Cardiac muscle cell (in vitro differentiated cells and primary cell): ENCODE measurements at places on chromosomes 2 and 18. TPM values are rescaled to one million over a fixed set of nuclear protein-coding genes. Genes with fewer than 3 reads are reported as not detected.

HOXD11 gene
- not detected in 2 replicates for total RNA-seq

DNA sequence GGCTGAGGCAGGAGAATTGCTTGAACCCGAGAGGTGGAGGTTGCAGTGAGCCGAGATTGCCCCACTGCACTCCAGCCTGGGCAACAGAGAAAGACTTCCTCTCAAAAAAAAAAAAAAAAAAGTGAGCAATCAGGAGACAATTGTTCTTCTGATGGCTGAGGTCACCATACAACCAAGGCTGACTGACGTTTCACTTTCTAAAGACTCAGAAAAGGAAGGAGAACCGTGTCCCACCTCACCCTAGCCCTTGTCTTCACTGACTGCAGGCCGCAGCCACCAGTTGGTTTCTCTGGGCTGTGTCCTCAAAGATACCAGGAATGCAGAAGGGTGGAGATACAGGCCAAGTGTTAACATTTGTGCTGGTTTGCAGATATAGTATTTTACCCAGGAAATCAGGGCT lies 7.7 kb upstream of the SLC35F6 start:
- H3K27me3 ChIP-seq: no peaks in the 10 kb centered on the region
- H3K4me1 ChIP-seq: no peaks in the 10 kb centered on the region
- H3K36me3 ChIP-seq: no peaks in the 10 kb centered on the region
- no peak for DNase-seq
- H3K27ac ChIP-seq: no peak overlapping the region

SEMA4C gene
- total RNA-seq: 45.7 and 53.6 TPM in 2 replicates

- no peak overlapping the region for H3K4me3 ChIP-seq
- no peaks in the 10 kb centered on the region for H3K4me1 ChIP-seq
These were observed 28.2 kb upstream of the TAF1B start for GRCh38 chr2:9815076-9815475.

- H3K27me3 ChIP-seq: no peaks in the 10 kb centered on the region
- H3K4me1 ChIP-seq: no peaks in the 10 kb centered on the region
- no peak for DNase-seq
These were observed 70.7 kb downstream of the RBM43 start for GRCh38 chr2:151191001-151191400.

DNA sequence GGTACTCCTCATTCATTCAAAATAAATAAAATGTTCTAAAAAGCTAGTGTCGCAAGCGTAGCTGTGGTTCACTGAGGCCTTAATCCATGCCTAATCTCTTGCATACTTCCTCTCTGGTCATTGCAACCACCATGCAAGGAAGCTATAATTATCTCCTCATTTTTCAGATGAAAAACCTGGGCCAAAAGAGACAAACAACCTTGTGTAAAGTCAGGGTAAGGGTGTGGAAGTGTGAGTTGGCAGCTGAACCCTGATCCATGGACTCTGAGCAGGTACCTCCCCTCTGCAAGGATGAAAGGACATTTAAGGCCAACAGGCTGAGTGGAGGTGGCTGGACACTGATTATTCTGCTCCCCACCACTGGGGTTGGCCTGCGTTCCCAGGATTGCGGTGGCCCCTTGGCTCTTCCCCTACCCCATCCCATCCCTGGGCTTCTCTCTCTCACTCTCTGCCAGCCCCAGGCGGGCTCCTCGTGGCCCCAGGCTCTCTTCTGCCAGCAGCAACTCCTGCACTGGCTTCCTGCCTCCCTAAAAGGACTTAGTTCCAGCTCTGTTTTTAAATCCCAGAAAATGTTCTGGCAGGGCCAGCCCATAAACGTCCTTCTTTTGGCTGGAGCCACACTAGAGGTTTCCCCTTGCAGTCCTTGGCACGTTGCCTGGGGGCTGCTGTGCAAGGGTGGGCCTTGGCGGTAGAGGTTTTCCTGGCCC lies 72.0 kb upstream of the AFF3 start:
- no peak for DNase-seq
- H3K36me3 ChIP-seq: no peaks in the 10 kb centered on the region
- H3K4me3 ChIP-seq: no peak overlapping the region
- no peak overlapping the region for H3K27ac ChIP-seq
- H3K4me1 ChIP-seq: no peaks in the 10 kb centered on the region
- no peaks in the 10 kb centered on the region for H3K27me3 ChIP-seq

DNA sequence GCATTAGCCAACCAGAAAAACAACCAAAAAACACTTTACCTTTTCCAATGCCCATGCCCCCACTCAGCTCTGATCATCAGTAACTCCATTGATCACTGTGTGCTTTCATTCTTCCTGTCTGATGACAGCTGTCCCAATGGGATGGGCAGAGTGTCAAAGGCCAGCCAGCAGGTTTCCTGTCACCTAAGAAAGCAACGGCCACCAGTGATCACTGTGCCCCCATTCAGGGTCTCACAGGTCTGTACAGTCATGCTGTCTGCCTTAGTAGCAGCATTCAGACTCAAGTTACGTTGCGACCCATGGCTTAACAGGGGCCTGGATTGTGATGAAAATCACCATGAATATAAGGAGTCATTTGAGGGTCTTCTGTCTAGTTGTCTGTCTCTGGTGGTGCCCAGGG lies 184.5 kb downstream of the MGAT5 start:
- H3K4me1 ChIP-seq: no peaks in the 10 kb centered on the region
- H3K27me3 ChIP-seq: no peaks in the 10 kb centered on the region
- no peak for DNase-seq
- no peak overlapping the region for H3K4me3 ChIP-seq
- no peaks in the 10 kb centered on the region for H3K36me3 ChIP-seq

DNA sequence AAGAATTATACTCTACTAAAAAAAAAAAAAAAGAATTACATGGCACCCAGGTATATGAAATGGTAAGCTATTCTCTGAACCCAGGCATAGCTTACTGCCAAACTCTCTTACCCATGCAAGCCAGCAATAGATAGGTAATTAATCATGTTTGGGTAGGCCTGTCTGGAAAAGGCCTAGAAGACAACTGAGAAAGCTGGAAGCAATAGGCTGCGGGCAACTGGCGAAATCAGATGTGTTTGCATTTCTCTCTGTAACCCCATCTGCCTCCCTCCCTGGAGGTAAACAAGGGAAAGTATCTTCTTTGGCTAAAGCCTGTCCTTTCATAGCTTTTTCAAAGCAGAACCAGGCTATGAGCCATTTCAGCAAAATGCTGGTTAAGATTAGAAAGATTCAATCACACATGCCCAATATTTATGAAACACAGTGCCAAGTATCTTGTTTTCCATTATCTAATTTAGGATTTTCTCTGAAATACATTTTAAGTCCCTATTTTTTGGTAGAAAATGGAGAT lies 934.8 kb upstream of the DDX18 start:
- no peak for DNase-seq
- H3K4me3 ChIP-seq: no peak overlapping the region
- H3K4me1 ChIP-seq: no peaks in the 10 kb centered on the region
- H3K36me3 ChIP-seq: no peaks in the 10 kb centered on the region
- no peaks in the 10 kb centered on the region for H3K27me3 ChIP-seq
- no peak overlapping the region for H3K27ac ChIP-seq

DNA sequence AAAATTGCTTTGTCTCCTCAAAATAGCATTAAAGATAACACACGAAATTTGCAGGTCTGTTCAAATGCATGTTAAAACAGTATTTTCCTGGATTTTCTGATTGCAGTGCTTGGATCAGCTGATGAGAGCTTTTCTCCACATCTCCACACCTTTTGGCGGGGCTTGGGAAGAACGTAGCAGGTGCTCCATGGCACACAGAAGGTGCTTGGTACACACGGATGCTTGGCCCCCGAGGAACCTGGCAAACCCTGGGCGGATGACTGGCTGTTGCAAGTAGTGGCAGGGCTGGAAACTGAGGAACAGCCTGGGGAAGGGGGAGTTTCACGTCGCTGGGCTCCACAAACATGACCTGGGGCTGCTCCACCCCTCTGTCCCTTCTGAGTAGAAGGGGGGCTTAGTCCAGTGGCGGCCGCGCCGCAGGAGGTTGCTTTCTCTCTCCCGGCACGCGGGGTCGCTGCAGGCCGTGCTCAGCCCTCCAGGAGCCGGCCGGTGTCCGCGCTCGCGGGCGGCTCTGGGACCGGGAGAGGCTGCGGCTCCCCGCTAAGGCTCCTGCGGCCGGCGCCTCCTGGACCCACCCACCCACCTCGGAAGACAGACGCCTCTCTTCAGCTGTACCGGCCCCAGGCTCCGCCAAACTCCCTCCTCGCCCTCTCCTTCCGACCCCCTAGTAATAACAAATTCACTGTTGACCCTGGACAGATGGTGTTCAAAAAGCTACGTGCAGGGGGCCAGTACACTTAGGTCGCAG lies 69.3 kb downstream of the MARCO start:
- H3K4me3 ChIP-seq: no peak overlapping the region
- no peak overlapping the region for H3K27ac ChIP-seq
- H3K4me1 ChIP-seq: no peaks in the 10 kb centered on the region
- DNase-seq: peak; percentile 62
- H3K27me3 ChIP-seq: peaks cover 44% of the 10 kb centered on the region

RTN4 gene
- total RNA-seq: 164 and 186 TPM in 2 replicates

DNA sequence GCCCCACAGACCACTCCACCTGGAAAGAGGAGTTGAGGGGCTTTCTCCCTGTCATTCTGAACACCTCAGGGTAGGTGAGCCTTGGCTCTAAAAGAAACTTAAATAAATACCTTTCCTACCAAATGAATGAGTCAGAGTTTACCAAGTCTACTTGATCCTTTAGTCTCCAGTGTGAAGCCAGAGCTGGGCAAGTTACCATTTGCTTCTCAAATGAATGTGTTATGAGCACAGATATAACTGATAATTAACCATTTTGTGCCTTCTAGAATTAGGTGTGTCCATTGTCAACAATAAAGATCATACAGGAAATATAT lies 347.7 kb downstream of the KIAA1328 start:
- H3K4me3 ChIP-seq: no peak overlapping the region
- no peaks in the 10 kb centered on the region for H3K27me3 ChIP-seq
- DNase-seq: no peak
- no peaks in the 10 kb centered on the region for H3K4me1 ChIP-seq
- H3K36me3 ChIP-seq: no peaks in the 10 kb centered on the region

GRCh38 chr2:159461076-159461475 lies 155.3 kb downstream of the BAZ2B start:
- H3K27ac ChIP-seq: no peak overlapping the region
- no peak overlapping the region for H3K4me3 ChIP-seq
- H3K27me3 ChIP-seq: no peaks in the 10 kb centered on the region

GRCh38 chr2:53268086-53268485 lies 499.5 kb upstream of the CHAC2 start:
- H3K27me3 ChIP-seq: no peaks in the 10 kb centered on the region
- no peaks in the 10 kb centered on the region for H3K36me3 ChIP-seq
- no peak overlapping the region for H3K4me3 ChIP-seq
- no peaks in the 10 kb centered on the region for H3K4me1 ChIP-seq

DNA sequence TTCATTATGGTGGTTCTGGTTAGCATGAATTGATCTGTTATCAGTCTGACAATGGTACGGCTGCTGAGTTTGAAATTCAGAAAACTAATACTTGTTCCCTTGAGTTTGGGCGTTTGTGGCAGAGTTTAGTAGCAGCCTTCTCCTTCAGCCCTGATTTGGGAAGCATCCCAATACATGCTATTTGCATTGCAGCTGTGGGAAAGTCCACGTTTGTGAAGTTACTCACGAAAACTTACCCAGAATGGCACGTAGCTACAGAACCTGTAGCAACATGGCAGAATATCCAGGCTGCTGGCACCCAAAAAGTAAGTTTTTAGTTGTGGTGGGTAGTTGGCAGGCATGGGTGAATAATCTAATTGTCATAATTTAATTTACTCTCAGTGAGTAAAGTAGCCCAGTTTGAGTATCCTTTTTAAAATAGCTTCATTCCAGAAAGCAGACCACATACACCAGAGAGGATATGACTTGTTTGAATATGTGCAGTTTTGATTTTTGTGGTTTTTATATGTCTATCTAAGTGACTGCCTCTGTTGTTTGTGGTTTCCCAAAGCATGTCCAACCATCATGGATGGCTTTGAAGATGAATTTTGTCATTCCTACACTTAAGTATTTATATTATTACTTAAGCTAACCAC lies 12.2 kb downstream of the DGUOK start:
- no peaks in the 10 kb centered on the region for H3K27me3 ChIP-seq
- no peaks in the 10 kb centered on the region for H3K4me1 ChIP-seq
- DNase-seq: peak; percentile 49
- H3K4me3 ChIP-seq: no peak overlapping the region

- H3K36me3 ChIP-seq: no peaks in the 10 kb centered on the region
- H3K4me3 ChIP-seq: no peak overlapping the region
- no peaks in the 10 kb centered on the region for H3K27me3 ChIP-seq
- H3K27ac ChIP-seq: no peak overlapping the region
These were observed 77.5 kb downstream of the FAM171B start for GRCh38 chr2:186771395-186771794.

CACNB4 gene
- 0.09 and 0.25 TPM in 2 replicates for total RNA-seq

RAB6D gene
- total RNA-seq: 0.28 TPM in 1 of 2 replicates, not detected in the other

GREB1 gene
- 32.6 and 50.5 TPM in 2 replicates for total RNA-seq

DNA sequence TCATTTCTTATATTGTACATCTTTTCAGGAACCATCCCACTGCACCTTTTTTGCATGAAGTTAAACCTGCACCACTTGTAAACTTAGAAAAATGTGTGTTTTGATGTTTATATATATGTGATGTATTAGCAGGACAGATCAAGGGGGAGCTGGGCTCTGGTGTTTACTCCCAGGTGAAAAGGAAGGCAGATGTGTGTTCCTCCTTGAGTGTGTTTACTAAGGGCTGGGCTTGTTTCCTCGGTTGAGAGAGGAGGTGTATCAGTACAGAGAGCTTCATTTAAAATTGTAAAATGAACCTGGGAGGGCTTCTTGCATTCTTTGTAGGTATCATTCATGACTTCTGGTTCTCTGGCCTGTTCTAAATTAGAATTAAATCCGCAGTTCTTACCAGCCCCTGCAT lies 14.8 kb downstream of the LPIN1 start:
- no peak overlapping the region for H3K4me3 ChIP-seq
- no peak for DNase-seq
- H3K27me3 ChIP-seq: no peaks in the 10 kb centered on the region
- H3K27ac ChIP-seq: no peak overlapping the region
- H3K4me1 ChIP-seq: peaks cover 48% of the 10 kb centered on the region

DSC3 gene
- 1.2 and 3.3 TPM in 2 replicates for total RNA-seq

CCDC102B gene
- total RNA-seq: 8.2 and 13.0 TPM in 2 replicates

- DNase-seq: no peak
- no peak overlapping the region for H3K4me3 ChIP-seq
- H3K4me1 ChIP-seq: peaks cover 5% of the 10 kb centered on the region
These were observed 41.7 kb downstream of the UBR3 start for GRCh38 chr2:169868951-169869350.

DNA sequence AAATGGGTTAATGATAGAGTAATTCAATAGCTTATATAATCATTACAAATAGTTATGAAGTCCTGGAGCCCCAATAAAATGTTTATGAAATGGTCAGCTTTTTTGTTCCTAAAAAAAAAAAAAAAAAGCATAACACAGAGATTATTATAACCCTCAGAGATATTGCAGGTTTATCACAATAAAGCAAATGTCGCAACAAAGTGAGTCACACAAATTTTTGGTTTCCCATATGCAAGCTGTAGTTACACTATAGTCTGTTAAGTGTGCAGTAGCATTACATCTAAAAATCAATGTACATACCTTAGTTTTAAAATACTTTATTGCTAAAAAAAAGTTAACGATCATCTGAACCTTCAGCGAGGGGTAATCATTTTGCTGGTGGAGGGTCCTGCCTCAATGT lies 20.0 kb downstream of the WDFY1 start:
- H3K27ac ChIP-seq: no peak overlapping the region
- no peaks in the 10 kb centered on the region for H3K27me3 ChIP-seq
- no peak overlapping the region for H3K4me3 ChIP-seq

LYG2 gene
- not detected in 2 replicates for total RNA-seq

RUFY4 gene
- total RNA-seq: not detected in 2 replicates
